ENCODE measurements at places on chromosomes 2 and 18.

DNA sequence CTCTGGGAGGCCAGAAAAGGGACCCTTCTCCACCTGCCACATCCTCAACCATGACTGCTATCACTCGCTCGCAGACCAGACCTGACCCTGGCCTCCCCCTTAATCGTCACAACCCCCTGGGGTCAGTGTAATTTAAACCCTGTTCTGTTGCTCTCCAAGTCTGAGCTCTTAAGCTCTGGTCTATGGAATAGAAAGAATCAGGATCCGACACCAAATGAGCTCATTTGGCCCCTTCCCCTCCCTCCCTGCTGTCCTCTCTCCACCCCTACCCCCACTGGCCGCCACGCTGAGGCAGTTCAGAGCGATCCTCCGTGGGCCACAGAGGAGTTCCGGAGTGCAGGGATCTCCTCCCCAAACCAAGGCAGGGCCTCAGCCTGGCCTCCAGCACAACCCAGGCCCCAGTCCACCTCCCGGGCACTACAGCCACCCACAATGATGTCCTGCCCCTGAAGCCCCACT, 5.3 kb downstream of the DNMT3A start:
- peak; percentile 35 for DNase-seq

DNA sequence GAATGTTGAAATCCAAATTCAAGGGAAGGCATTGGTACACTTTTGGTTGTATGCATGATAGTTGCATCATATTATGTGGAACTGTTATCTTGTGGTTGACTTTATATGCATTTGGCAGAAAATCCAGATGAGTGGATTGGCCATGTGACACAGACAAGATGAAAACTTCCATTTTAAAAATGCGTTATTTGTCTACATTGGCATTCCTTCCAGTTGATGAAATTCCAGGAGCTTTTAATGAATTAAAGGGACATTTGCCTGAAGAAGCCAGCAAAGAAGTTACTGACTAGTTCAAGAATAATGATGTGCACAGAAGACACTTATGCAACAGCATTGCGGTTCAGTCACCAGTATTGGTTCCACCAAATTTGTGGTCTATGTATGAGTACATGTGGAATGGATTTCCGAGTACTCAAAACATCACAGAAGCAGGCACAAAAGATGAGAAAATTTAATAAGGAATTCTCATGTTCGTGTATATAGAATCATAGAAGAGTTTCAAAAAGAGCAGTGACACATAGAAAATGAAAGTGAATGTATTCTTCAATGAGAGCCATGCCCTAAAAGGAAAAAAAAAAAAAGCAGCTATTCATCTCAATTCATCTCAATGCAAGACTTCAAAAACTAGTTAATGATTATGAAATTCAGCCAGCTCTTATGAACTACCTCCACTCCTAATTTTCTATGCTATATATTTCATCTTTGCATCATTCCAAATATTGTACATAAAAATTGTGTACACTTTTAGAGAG, 232.1 kb downstream of the RBM43 start:
- DNase-seq = no peak

GRCh38 chr2:224099861-224100643, 61.0 kb upstream of the SERPINE2 start:
- no peak for DNase-seq

DNA sequence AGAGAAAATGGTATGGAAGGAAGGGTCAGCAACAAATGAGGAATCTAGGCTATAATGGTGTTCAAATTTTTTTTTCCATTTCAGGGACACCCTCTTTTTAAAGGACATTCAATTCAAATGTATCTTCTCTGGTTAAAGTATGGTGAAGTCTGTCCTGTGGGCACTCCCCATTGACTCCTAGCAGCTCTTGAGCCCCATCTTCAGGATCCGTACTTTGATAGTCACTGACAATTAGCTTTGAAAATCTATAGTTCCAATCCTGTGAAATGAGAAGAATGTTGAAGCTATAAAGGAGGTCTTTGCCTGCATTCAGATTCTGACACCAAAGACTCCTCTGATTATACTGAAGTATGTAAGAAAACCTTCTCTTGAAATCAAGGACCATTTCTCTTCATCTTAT, 43.3 kb downstream of the KCNH7 start:
- DNase-seq = peak; percentile 10

DNA sequence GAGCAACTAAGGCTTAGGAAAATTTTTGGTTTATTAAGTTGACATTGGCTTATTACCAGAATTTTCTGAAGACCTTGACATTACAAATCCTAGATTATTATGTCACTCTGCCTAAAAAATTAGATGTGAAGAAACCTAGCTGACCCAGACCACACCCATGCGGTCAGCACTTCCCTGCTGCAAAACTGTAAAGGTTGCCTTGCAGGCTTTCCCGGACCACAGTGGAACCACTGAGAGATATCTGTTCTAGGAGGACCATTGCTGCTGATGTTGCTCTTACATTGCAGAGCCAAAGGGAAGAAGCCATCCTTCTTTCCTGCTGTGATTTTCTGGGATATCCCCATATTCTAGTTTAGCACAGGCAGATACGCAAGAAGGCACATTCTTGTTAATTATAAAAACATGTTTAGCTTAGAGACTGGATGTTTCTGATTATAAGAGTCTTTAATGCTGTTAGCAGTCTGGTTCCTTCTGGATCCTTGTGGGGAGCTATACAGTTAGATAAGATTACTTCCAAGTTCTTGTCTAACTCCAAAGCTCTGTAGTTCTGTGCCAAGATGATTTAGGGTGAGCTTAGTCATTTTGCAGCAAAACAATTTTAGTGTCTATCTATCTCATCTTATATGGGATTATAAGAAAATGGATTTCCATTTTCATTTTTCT, 70.2 kb downstream of the AOX1 start:
- DNase-seq = no peak

DNA sequence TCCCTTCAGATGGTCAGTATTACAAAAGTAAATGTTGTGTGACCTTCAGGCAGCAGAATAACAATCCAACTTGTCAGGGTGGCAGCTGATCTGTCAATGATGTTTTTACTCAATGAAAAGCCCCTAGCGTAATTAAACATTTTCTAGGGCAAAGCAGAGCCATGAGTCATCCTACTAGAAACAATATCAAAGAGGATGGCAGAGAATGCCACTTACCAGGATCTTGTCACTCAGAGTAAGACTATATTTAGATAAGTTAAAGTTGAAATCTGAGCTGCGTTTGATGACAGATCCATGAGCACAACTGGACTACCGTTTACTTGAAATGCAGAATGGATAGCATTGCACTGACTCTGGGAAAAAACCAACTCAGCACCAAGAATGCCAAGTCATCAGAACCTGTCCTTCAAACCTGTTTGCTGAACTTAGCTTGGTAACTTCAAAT, 612.6 kb upstream of the ACVR2A start:
- no peak for DNase-seq

DNA sequence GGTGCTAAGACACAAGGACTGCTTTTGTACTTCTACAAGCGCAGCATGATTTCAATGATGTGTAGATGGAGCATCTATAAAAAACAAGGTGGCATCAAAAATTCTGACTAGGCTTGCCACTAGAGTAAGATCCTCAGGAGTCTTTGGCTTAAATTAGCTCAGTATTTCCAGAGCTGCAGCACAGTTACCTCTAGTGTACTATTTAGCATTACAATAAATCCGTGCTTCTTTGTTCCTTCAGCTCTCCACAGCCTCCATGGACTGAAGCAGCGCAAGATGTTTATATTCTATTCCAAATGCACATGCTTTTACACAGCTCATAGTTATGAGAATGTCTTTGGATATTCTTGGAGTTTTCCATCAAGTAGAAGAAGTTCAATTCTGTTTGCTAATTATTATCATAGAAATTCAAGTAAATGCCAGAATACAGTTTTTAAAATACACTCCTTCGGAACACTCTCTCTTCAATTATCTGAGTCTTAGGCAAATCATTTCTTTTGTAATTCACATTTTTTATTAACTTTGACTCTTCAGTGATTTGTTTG, 1133.0 kb upstream of the LRRTM1 start:
- DNase-seq = no peak

GRCh38 chr2:44136252-44136651, 32.4 kb upstream of the PPM1B start:
- no peak for DNase-seq

GRCh38 chr2:152696476-152696875, 20.8 kb downstream of the PRPF40A start:
- no peak for DNase-seq

DNA sequence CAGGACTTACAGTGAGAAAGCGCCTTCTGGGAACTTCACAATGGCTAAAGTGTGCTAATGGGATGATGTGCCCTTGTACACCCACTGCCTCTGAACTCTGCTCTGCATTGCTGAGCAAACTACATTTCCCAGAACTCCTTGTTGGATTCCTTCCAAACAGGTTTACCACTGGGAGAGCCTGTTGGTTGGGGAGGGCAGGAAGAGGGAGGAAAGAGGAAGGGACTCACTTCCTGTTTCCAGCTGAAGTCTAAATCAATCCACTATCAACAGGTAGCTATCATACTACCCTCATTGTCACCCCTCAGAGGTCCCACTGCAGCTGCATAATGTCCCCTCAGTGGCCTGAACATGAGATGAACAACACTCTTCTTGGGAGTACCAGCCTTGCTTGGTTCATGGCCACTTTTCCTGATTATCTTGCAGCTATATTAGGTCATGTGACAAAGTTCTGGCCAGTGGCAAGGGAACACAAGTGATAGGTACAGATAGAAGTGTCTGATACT, 109.7 kb downstream of the MSH2 start:
- DNase-seq = peak; percentile 69
